ENCODE measurements at places on chromosomes 13 and 19. TPM values are rescaled to one million over a fixed set of nuclear protein-coding genes. Genes with fewer than 3 reads are reported as not detected.
A peak's percentile ranks its signal among the peaks of the same experiment; 100 is the strongest.

DNA sequence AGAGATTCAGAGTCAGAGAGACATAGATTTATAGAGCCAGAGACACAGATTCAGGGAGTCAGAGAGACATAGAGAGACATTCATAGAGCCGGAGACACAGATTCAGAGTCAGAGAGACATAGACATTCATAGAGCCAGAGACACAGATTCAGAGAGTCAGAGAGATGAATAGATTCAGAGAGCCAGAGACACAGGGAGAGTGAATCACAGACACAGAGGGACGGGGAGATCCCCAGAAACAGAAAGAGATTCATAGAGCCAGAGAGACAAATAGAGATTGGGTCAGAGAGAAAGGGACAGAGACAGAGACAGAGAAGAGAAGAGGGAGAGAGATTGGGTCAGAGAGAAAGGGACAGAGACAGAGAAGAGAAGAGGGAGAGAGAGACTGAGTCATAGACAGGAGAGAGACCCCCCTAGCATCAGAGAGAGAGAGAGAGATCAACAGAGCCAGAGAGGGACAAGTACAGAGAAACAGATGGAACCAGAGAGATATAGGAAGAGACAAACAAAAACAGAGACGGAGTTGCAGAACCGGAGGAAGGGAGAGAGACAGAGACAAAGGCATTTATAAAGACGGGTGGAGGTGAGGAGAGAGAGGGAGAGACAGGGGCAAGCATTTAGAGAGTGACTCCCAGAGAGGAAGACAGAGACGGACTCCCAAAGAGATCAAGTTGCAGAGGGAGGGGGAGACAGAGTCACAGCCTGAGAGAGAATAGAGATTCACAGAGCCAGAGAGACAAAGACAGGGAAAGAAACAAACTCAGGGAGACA, 1.1 kb upstream of the PRKCG start:
- H3K4me1 ChIP-seq = peaks cover 28% of the 10 kb centered on the region
- H3K27me3 ChIP-seq = peaks cover 15% of the 10 kb centered on the region
- H3K27ac ChIP-seq = no peak overlapping the region
- no peaks in the 10 kb centered on the region for H3K36me3 ChIP-seq
- no peak for DNase-seq

DNA sequence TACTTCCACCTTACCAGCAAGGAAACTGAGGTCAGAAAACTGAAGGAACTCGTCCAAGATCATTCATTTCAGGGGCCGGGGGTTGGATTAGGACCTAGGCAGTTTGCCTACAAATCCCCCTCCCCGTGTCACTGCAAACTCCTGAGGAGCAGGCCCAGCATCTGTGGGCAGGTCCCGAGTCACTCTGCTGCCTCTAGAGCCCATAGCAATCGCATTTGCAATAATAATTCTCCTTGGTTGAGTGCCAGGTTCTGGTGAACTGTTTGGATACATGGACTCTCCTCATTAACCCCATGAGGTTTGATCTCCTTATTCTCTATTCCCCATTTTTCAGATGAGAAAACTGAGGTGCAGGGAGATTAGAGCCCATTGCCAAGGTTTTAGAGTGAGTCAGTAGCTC, 903 bp downstream of the PIN1 start:
- H3K27me3 ChIP-seq = no peaks in the 10 kb centered on the region
- no peaks in the 10 kb centered on the region for H3K36me3 ChIP-seq
- peaks cover 16% of the 10 kb centered on the region for H3K4me1 ChIP-seq
- DNase-seq = no peak
- peak overlapping the region; percentile 94 for H3K4me3 ChIP-seq

- peaks cover 45% of the 10 kb centered on the region for H3K27me3 ChIP-seq
- H3K4me3 ChIP-seq = no peak overlapping the region
- H3K36me3 ChIP-seq = no peaks in the 10 kb centered on the region
- H3K4me1 ChIP-seq = peaks cover 8% of the 10 kb centered on the region
Measured at GRCh38 chr13:43573361-43573740, 213.4 kb downstream of the ENOX1 start.

- H3K27ac ChIP-seq = no peak overlapping the region
- H3K36me3 ChIP-seq = no peaks in the 10 kb centered on the region
- no peak overlapping the region for H3K4me3 ChIP-seq
Measured at GRCh38 chr19:7063764-7064418, 5.4 kb upstream of the MBD3L3 start.

GRCh38 chr13:89852570-89852969, 1494.9 kb upstream of the MIR17HG start:
- no peak overlapping the region for H3K27ac ChIP-seq
- H3K36me3 ChIP-seq = no peaks in the 10 kb centered on the region
- no peak for DNase-seq
- no peak overlapping the region for H3K4me3 ChIP-seq
- no peaks in the 10 kb centered on the region for H3K4me1 ChIP-seq

- H3K36me3 ChIP-seq = peaks cover 34% of the 10 kb centered on the region
- H3K4me1 ChIP-seq = peaks cover 53% of the 10 kb centered on the region
- no peaks in the 10 kb centered on the region for H3K27me3 ChIP-seq
- no peak for DNase-seq
- H3K4me3 ChIP-seq = no peak overlapping the region
- H3K27ac ChIP-seq = peak overlapping the region; percentile 70
Measured at GRCh38 chr19:16088351-16089009, 12.2 kb downstream of the TPM4 start.

GRCh38 chr19:4361152-4362046, 18.0 kb downstream of the MPND start:
- no peak overlapping the region for H3K4me3 ChIP-seq
- H3K4me1 ChIP-seq = no peaks in the 10 kb centered on the region
- no peak for DNase-seq
- H3K27me3 ChIP-seq = no peaks in the 10 kb centered on the region
- no peaks in the 10 kb centered on the region for H3K36me3 ChIP-seq
- no peak overlapping the region for H3K27ac ChIP-seq

GRCh38 chr19:23116802-23117571, at the start of gene ZNF730:
ZNF730 (plus strand) TSS chr19:23117025; CDS start chr19:23117174, 149 bp downstream.
- peak; percentile 47 for DNase-seq
- H3K27me3 ChIP-seq = peaks cover 13% of the 10 kb centered on the region
- H3K4me3 ChIP-seq = peak within 1 kb of the TSS; percentile 89
- peaks cover 6% of the 10 kb centered on the region for H3K36me3 ChIP-seq
- H3K4me1 ChIP-seq = peaks cover 5% of the 10 kb centered on the region

DNA sequence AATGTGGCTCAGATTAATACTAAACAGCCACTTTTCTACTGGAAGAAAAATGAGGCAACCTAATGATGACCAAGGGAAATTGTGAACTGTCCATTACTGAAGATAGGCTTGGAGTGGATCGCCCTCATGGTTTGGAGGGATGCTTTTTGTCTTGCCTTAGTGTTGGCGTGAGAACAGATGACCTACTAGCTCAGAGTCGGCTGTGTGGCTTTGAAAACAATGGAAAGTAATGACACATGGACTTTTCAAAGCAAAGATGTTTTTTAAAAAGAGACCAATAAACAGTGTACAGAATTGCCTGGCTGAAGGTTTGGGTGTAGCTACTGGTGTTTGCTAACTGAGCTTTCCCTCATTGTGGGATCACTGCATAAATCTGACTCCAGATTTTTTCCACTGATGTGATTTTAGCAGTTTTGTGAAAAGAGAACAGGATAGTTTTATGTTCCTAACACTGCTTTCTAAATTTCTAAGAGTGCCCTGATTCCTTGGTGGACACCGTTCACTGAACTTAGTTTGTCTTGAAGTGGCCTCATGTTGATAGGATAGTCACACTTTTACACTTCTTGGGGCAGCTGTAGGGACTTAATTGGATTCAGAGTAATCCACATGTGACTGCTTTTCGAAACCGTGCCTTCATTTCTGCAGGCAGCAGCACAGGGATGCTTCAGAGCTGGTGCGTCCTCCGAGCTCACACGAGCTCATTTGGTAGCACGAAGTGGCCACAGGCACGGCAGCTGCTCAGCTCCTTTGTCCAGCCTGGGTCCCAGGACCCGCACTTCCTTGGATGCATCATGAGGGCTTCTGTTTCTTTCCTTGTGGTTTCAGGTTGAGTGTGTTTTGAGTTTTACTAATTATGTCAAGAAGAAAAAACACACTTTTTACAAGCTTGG, 4.3 kb downstream of the CEBPG start:
- no peak overlapping the region for H3K27ac ChIP-seq
- no peaks in the 10 kb centered on the region for H3K27me3 ChIP-seq
- peaks cover 10% of the 10 kb centered on the region for H3K36me3 ChIP-seq
- DNase-seq = no peak
- peaks cover 59% of the 10 kb centered on the region for H3K4me1 ChIP-seq
- no peak overlapping the region for H3K4me3 ChIP-seq

DNA sequence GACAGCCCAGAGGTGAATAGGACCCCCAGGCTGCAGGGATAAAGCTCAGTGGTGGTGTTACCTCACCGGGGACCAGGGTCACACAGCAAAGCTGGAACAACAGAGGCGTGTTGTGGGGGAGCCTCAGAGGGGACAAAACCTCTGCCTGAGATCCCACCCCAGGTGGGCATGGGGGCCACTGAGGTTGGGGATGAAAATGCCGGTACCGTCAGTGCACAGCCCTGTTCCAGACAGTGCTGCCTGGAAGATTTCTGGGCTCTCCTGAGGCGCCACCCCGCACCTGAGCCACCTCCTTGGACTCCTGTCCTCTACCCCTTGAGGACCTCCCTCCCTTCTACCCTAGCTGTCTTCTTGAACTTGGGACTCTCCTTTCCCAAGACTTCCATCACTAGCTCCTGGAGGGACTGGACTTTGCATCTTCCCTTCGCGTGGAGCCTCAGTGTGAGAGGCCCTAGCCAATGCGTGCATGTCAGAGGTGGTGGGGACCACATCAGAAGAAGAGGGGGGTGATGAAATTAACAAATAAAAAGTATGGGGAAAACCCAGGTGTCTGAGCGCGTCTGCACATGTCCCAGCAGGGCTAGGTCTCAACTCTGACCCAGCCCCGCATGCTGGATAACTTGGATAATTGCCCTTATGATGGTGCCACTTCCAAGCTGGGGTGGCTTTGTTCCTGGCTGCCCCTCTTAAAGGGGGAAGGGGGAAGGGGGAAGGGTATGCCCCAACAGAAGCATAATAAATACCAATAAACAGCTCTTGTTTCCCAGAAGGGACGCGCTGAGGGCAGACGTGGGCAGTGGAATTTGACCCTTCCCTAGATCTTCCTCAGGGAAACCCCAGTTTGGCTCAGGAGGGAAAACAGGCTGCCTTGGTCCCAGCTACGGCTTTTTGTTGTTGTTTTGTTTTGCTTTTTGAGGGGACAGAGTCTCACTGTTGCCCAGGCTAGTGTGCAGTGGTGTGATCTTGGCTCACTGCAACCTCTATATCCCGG, 11.6 kb downstream of the CNFN start:
- DNase-seq = peak; percentile 31
- peaks cover 10% of the 10 kb centered on the region for H3K4me1 ChIP-seq
- no peak overlapping the region for H3K27ac ChIP-seq
- no peak overlapping the region for H3K4me3 ChIP-seq

GRCh38 chr13:42794577-42795275, 13.3 kb downstream of the FAM216B start:
- no peaks in the 10 kb centered on the region for H3K36me3 ChIP-seq
- peaks cover 38% of the 10 kb centered on the region for H3K27me3 ChIP-seq
- H3K4me1 ChIP-seq = no peaks in the 10 kb centered on the region
- no peak overlapping the region for H3K4me3 ChIP-seq
- H3K27ac ChIP-seq = no peak overlapping the region
- no peak for DNase-seq

GRCh38 chr13:49370371-49370770, 73.5 kb downstream of the CAB39L start:
- H3K36me3 ChIP-seq = no peaks in the 10 kb centered on the region
- H3K27ac ChIP-seq = no peak overlapping the region
- no peak for DNase-seq
- H3K4me1 ChIP-seq = peaks cover 26% of the 10 kb centered on the region
- H3K27me3 ChIP-seq = peaks cover 10% of the 10 kb centered on the region

- no peak for DNase-seq
- H3K36me3 ChIP-seq = no peaks in the 10 kb centered on the region
- H3K27me3 ChIP-seq = no peaks in the 10 kb centered on the region
- H3K4me1 ChIP-seq = no peaks in the 10 kb centered on the region
- H3K4me3 ChIP-seq = no peak overlapping the region
Measured at GRCh38 chr19:33875071-33875470, 78.4 kb downstream of the KCTD15 start.

DNA sequence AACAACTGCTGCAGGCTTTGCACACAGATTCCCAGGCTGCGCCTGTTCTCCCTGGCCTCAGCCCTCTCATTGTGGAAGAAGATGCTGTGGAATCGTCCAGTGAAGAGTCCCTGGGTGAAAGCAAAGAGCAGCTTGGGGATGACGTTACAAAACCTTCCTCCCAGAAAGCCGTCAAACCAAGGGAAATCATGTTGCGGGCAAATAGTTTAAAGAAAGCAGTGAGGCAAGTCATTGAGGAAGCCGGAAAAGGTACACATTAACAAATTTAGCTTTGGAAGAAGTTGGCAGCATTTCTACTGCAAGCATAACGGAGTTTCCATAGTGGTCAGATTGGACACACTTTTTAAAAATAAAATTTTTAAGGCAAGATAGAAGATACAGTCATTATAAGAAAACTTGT, 82.9 kb upstream of the AKAP11 start:
- H3K27ac ChIP-seq = no peak overlapping the region
- DNase-seq = no peak
- no peaks in the 10 kb centered on the region for H3K27me3 ChIP-seq
- H3K4me1 ChIP-seq = no peaks in the 10 kb centered on the region

DNA sequence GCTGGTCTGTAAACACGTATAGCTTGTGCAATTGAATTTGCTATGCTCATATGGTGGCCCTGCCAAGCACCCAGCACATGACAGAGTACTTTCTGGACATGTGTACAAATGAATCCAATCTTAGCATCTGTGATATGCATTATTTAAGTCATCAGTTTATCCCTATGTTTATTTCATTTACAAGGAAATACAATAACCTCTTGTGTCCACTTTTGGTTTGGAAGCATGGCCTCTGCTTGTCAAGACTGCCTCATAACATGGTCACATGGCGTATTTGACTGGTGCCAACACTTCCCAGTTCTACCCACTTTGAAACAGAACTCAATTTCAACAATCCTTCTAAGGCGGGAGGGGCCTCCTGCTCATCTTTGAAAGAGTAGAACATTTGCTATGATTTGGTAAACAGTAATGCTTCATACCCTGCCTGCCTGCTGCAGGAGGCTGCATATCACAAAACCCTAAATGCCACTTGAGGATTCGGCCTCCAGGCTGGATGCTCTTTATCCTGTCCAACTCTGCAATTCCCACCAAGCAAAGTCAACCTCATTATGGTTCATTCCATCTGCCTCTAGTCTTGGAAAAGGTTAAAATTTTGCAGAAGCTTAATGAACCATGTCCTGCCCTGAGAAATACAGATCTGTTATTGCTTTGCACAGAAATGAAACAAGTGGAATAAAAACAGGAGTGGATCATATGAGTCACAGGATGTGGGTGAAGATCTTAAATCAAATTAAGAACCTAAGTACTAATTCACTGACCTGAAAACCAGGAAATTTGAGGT, 151.3 kb downstream of the CYSLTR2 start:
- H3K27ac ChIP-seq = peak overlapping the region; percentile 5
- H3K4me3 ChIP-seq = peak overlapping the region; percentile 26

The CKM gene
- not detected for total RNA-seq

The IFI30 gene
- 10.2 TPM for total RNA-seq

The IL4I1 gene
- 16.7 TPM for total RNA-seq

The MAP4K1 gene
- 262 TPM for total RNA-seq

The CDC42EP5 gene
- total RNA-seq = not detected

The ZNF556 gene
- total RNA-seq = 0.10 TPM
